Occipital lobe (tissue), 3 donors: ENCODE measurements at places on chromosomes 16 and 17.
A peak's percentile ranks its signal among the peaks of the same experiment; 100 is the strongest.

- peak; percentile 21 for DNase-seq
These were observed 45.8 kb downstream of the VPS35L start for GRCh38 chr16:19601083-19601976.

DNA sequence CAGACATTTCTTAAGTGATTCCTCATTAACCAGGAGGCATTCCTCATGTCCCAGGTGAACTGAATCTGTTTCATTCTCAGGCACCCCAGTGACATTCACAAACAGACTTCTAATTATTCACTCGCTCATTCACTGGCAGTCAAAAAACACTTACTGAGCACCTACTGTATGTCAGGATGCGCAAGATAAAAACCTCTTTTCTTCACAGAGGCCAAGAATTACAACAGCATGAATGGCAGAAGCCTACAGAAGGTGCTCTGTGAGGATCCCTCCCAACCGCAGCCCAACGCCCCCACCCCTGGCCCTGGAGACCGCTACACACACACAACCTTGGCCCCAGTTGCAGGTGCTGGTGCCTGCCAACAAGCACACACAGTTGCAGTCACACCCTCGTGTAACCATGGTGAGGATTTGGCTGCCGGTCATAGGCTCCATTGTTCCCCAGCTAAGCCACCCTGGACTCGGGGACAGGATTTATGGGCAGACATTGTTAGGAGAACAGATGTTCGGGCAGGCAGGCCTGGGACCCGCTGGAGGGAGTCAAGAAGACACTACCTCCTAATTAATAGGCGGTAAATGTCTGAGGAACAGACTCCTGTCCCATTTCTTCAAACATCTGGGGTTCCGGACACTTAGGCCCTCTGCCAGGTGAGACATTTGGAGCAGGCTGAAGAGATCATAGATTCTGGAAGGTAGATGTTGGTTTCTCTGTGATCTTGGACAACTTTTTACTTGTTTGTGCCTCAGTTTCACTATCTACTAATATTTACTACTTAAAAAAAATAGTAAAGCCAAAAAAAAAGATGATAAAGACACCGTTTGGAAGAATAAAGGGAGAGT lies 43.2 kb downstream of the CUEDC1 start:
- DNase-seq: peak; percentile 87

DNA sequence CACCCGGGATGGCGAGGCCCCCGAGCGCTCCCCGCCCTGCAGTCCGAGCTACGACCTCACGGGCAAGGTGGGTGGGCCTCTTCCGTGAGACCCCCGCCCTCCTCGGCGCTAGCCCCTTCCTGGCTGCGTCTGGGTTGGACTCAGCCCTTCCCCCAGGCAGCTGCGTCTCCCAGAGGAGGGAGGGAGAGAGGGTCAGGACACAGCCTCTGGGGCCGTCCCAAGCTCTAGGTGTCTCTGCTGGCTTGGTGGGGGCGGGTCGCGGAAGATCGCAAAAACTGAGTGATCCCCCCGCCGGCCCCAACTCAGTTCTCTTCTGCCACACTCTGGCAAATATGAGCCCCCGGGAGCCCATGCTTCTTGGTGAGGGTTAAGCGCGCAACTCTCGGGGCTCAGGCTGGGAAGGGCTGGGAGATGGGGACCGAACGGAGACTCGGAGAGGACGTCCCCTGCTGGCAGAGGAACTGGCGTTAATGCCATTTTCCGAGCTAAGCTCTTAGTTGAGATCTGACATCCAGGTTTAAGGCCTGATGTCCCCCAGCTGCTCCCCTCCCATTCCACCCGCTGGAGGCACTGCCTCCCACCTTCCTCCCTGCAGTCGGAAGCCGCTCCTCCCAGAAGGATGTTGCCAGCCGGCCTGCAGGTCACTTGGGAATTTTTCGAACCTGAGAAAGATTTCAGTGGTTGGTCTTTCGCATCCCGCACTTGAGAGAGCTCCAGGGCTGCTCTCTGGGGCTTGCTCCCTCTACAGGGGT lies 419 bp downstream of the RAB37 start:
- no peak for DNase-seq

- DNase-seq: no peak
These were observed 10.8 kb upstream of the MTMR4 start for GRCh38 chr17:58525239-58525638.

DNA sequence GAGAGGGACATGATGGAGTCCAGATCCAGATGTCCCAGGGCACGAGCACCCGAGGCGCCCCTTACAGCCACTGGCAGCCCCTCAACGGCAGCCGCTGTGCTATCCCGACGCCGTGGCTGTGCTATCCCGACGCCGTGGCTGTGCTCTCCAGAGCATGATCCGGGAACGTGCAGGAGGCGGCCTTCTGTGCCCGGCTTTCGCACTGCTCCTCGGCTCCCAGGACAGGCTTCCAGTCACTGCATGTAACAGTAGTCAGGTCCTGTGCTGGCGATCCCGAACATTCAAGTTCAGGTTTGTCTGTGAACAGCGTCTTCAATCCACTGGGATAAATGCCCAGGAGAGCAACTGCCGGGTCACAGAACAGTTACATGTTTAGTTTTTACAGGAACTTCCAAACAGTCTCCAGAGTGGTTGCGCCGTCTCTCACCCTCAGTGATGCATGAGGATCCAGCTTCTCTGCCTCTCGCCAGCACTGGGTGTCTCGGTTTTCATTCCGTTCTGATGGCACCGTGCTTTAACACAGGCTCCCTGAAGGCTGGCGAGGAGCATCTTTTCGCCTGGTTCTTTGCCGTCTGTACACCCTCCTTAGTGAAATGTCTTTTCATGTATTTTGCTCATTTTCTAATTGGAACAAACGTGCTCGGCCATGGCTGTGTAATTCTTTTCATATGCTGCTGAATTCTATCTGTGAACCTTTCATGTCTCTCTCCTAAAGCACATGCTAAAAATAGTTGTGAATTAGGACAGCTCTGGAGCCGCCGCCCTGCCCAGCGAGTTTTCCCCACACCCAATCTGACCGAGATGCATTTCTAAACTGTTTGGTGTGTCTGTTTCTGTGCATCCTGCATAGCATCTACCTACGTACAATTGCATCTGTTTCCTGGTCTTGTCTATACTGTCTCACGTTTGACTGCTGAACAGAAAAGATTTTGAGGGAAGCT lies 72.6 kb upstream of the METRNL start:
- no peak for DNase-seq

GRCh38 chr16:1812732-1813163 lies 13.9 kb downstream of the HAGH start:
- peak; percentile 74 for DNase-seq

DNA sequence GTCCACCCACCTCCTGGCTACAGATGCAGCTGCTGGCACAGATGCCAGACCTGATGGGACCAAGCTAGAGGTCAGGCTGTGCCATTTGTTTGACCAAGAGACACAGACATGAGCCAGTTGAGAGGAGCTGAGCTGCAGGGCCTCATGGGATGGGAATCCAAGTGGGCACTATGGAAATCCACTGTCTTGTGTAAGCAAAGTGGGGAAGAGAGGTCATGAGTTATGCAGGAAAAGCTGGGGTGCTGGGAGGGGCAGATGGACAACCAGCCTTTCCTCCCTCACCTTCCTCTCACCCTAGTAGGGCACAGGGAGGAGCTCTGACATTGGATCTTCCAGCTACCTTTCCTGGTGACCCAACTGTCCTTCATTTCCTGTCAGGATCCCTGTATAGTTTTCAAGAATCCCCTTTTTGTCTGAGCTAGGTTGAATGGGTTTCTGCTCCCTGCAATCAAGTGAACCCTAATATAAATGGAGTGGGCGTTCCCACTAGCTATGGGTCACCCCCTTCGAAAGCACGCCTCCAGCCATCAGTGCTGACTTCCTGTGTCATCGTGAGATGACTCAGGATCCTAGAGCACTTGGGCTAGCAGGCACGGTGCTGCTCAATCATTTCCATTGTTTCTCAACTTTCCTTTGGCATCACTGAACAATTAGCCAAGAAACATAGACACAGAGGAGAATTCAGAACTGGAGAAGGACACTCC lies 13.6 kb downstream of the ATPAF2 start:
- no peak for DNase-seq

- no peak for DNase-seq
These were observed 62.1 kb downstream of the PRKCA start for GRCh38 chr17:66364508-66364907.

DNA sequence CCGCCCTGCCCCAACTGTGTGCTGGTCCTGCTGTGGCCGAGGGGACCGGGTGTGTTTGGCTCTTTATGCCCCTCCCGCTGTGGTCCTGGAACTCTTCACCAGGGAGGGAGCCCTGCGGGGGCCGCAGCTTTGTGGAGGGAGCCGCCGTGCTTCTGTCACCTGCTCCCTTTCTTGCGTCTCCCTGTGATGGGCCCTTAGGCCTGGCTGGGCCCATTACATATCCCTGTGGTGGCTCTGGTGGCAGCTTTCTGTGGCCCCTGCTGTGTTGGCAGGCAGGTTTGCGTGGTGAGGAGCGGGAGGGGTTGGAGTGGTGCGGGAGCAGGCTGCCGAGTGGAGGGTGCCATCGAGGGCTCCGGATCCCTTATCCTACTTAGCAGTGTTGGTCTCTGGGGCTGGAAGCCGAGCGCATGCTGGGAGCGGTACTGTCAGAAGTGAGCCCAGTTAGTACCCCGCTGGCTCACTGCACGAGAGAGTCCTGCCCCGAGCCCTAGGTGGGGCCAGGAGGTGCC lies 60.4 kb downstream of the PDPK1 start:
- no peak for DNase-seq

- DNase-seq: no peak
These were observed 53.8 kb downstream of the PECAM1 start for GRCh38 chr17:64336760-64337413.

DNA sequence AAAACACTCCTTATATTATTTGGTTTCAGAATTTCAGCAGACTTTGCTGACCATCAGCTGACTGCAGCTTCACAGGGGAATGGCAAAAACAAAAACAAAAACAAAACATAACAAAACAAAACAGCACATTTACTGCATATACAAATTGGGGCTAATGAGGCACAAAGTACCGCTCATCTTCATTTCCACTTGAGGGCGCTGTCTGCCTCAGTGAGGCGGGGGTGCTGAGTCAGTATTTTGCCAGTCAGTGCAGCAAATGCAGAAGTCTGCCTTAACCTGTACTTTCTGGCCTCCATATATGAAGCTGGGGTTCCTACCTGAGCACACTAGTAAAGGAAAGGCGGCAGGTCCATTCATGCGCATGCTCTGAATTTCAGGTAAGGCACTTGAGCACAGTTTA lies 13.5 kb upstream of the DYNLRB2 start:
- no peak for DNase-seq

GRCh38 chr17:73025041-73025560 lies 67.4 kb downstream of the SLC39A11 start:
- no peak for DNase-seq

GRCh38 chr17:46720408-46720807 lies 98.1 kb downstream of the WNT3 start:
- DNase-seq: no peak

DNA sequence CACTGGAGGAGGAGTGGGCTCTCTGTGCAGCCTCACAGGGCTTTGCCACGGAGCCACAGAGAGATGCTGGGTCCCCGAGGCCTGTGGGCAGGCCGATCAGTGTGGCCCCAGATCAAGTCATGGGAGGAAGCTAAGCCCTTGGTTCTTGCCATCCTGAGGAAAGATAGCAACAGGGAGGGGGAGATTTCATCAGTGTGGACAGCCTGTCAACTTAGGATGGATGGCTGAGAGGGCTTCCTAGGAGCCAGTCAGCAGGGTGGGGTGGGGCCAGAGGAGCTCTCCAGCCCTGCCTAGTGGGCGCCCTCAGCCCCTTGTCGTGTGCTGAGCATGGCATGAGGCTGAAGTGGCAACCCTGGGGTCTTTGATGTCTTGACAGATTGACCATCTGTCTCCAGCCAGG lies 3.9 kb downstream of the NXPH3 start:
- DNase-seq: no peak

DNA sequence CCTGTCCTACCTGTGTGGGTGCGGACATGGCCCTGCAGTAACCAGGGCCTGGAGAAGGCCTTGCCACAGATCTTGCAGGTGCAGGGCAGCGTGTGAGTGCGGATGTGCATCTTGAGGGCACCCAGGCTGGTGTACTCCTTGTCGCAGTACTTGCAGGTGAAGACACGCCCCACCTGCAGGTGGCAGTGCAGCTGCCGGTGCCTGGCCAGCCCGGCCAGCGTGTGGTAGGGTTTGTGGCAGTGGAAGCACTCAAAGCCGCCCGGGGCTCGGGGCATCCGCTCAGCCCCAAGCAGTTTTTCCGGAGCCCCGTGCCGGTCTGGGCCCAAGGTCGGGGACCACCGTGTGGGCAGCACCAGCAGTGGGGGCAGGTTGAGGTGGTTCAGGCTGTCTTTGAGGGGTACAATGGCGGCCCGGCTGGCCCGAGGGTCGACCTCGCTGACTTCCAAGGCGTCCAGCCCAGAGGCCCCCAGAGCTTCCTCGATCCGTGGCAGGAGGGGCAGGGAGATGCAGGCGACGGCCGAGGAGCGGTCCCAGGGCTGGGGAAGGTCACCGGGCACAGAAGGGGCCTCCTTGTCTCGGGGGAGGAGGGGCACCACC lies 5.1 kb downstream of the SNAI3 start:
- no peak for DNase-seq

DNA sequence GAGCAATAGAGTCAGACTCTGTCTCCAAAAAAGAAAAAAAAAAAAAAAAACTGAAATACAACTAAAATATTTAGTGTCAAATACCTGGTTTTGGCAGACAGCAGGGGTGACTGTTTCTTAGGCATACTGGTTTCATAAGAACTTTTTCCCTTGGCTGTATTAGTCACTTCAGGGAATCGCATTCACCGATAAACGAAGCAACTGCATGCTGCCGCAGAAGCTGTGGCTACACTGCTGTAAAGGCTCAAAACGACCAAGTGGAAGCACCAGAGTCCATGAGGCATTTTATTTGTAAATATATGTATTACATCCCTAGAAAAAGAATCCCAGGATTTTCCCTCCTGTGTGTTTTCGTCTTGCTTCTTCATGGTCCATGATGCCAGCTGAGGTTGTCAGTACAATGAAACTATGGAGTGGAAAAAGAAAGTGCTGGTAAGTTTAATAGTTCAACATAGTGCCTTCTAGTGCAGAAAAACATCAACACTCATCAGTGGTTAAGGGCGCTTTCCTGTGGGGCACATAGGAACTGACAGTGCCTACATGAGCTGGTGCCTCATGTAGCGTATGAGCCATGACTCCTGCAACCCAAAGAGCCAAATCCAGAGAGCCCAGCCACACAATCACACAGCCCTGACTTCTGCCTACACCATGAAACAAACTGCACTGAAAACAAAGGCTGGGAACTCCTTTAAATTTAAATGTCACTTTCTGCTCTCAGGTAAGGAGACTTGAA lies 7.3 kb downstream of the RPS15A start:
- DNase-seq: no peak

- no peak for DNase-seq
These were observed 1205.3 kb upstream of the CDH8 start for GRCh38 chr16:63241497-63242028.

DNA sequence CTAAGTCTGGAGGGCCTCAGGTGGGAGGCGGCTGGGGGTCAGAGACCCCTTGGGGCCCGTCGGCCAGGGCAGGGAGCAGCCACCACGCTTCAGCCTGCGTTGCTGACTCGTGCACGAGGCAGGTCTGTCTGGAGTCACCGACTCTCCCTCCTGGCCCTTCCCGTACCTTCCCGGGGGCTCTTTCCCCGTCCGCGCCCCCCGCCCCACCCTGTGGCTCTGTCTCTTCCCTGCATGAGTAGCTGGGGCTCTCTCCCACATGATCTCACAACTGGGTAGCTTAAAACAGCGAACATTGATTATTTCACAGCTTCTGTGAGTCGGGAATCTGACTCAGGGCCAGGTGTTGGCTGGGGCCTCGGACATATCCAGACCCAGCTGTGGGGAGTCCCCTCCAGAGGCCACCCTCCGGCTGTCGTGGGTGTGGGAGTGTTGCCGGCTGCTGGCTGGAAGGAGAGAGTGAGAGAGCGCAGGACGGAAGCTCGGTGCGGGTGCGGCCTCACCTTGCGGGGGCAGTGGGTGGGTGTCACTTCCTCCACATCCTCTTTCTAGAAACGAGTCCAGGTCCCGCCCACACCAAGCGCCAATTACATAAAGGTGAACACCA lies 17.3 kb downstream of the BAHCC1 start:
- DNase-seq: no peak
